Inflammatory macrophage (primary cell): ENCODE measurements at places on chromosomes 4 and X.

GRCh38 chr4:38324861-38325628, 339.0 kb upstream of the KLF3 start:
- no peak for DNase-seq

DNA sequence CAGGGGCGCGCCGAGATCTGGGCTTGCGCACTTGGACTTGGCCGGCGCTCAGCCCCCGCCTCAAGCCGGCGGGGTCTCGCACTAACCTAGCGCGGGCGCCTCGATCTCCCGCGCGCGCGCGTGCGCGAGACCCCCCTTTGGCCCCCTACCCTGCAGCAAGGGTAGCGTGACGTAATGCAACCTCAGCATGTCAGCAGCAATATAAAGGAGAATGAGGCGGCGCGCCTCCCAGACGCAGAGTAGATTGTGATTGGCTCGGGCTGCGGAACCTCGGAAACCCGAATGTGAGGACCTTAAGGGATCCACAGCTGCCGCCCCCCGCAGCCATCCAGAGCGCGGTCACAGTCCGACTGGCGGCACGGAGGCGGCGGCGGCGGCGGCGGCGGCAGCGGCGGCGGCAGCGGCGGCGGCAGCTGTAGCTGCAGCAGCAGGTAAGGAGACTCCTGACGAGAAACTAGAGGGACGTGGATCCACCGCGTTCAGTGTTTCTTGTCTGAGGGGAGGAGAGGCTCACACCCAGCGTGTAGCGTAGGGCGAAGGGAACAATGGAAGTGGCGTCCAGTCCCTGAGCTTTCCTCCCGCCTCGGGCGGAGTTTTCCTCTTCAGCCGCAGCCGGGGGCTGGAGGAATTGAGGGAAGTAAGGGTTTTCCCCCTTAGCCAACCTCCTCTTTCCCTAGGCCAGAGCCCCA, at the start of the genes SATL1 and ZNF711:
Gene SATL1, minus strand, starts transcription at position 19 of the 689 bp plus-strand sequence. CDS start 134,811 bp downstream, outside the sequence.
Gene ZNF711, plus strand, starts transcription at position 231 of the 689 bp plus-strand sequence. CDS start 3,582 bp downstream, outside the sequence.
- DNase-seq: peak; percentile 4

- DNase-seq: peak; percentile 57
Measured at GRCh38 chr4:15654593-15655222, 449 bp downstream of the FBXL5 start.

DNA sequence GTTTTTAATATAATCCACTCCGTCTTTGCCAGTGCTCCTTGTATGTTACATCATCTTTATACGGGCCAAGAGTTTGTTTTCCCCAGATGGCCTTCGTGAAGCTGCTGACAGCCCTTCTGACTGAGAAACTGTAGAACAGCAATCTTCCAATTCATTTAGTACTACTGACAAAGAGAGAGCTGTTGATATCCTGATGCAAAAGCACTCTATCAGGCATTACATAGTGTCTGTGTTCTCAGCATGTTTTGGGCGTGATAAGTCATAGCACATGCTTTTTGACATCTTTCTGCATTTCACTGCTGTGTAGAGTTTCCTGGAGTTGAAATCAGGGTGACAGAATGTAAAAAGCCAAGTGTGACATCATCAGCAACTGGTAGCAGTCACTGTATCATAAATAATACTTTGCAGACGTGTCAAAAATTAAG, 746.3 kb upstream of the FAM241A start:
- no peak for DNase-seq

DNA sequence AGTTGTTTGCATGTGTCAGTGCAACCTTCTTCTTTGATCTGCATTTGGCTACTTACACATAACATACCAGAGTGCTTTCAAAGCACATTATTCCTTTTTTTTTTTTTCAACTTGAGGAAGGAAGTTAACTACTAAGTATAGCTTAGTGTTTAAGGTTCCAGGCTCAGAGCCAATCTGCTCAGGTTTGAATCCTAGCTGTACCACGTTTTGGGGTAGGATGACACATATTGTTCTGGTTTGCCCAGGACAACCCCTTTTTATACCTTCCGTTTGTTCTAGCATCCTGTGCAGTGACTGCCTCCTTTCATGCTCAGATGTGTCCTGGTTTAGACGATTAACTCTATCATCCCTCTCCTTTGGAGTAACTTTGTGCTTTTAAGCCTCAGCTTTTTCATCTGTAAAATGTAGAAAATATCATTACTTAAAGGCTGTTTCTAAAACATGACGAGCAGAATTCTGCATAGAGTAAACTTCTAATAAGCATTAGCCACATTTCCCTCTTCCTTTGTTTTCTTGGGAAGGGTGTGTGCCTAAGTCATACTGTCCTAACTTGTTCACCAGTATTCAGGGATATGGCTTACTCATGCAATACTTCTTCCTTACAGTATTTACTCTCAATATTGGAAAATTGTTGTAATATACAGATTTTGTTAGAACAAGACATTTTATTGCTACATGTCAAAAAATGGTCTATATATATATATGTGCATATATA, 281.3 kb downstream of the C4orf33 start:
- DNase-seq: no peak

DNA sequence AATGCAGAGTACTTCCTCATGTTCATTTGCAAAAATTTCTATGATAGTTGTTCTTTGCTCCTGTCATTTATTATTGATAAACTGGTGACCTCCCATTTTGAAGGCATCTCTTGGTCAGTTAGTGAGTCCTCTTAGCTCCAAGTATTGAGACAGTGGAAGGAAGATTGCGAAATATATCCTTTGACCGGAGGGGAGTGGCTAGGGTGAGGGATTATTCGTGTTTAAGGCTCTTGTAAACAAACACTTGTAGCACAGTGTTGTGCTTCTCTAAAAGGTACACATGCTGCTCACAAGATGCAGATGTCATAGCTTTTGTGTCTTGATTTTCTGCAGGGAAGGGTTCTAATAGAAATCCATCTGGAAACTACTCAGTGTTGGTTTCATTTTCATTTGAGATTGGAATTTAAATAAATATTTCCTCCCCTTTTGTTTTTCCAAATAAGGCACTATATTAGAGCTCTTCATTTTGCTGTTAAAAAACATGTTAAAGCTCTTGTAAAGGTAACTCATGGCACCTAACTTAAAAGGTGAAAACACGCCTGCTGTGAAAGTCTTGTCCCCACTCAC, 21.8 kb downstream of the TXLNG start:
- DNase-seq: peak; percentile 59

DNA sequence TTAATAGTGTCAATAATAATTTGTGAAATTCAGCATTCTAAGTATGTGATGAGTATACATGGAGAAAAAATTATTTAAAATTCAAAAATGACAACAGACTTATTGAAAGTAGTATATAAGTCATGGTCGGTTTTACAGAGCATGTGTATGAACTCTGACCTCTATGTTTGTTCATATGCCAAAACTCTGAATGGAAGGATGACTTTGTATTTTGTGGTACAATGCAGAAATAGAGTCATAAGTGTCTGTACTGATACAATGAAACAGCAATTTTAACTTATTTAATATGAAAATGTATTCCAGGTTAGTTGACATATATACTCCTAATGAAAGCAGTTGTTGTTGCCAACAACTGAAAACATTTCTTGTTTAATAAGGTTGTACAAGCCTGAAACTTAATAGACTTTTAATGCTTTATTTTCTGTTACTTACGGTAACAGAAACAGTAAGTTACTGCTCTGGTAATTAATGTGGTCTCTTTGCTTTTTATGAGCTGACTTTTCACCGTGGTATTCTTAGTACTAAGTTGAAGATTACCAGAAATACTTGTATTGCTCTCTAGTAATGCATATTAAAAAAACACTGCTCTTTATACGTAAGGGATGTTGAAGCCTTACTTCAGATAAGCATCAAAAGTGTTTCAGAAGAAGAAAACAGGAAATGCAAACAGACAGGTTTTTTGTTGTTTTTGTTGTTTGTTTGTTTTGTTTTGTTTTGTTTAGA, 1.9 kb downstream of the UBE2K start:
- DNase-seq: peak; percentile 24

GRCh38 chr4:6539009-6539764, 35.8 kb upstream of the MAN2B2 start:
- no peak for DNase-seq

DNA sequence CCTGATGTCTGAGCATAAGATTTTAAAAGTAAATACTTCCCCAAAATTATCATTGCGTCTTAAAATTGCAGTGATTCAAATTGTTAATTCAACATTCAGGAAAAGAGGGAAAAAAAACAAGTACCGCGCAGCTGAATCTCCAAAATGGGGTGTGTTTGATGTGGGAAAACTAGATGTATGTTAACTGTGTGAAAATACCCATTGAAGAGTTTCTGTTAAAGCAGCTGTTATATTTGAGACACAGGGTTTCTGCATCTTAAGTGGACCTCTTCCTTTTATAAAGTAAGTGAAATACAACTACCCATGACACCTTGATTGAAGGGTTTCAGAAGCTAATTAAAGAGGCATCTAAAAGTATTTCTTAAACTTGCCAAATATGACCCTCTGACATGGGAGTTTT, 1186.1 kb downstream of the NLGN4X start:
- DNase-seq: no peak

- no peak for DNase-seq
Measured at GRCh38 chr4:153507310-153508073, 41.3 kb downstream of the TMEM131L start.

DNA sequence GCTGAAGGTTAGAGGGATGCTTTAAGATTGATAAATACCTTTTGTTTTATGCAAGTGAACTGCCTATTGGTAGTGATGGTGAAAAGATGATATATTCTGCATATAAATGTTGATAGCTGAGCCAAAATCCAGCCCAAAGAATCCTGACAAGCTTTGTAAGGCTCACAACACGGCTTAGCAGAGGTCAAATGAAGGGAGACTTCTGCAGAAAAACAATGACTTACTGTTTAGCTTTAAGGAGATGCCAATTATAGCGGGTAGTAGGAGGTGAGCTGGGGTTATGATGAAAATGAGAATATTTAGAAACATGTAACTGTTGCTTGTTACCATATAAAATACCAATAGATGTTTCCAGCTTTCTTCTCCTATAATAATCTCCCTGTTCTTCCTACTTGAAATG, 97.1 kb downstream of the AFF1 start:
- DNase-seq: no peak

DNA sequence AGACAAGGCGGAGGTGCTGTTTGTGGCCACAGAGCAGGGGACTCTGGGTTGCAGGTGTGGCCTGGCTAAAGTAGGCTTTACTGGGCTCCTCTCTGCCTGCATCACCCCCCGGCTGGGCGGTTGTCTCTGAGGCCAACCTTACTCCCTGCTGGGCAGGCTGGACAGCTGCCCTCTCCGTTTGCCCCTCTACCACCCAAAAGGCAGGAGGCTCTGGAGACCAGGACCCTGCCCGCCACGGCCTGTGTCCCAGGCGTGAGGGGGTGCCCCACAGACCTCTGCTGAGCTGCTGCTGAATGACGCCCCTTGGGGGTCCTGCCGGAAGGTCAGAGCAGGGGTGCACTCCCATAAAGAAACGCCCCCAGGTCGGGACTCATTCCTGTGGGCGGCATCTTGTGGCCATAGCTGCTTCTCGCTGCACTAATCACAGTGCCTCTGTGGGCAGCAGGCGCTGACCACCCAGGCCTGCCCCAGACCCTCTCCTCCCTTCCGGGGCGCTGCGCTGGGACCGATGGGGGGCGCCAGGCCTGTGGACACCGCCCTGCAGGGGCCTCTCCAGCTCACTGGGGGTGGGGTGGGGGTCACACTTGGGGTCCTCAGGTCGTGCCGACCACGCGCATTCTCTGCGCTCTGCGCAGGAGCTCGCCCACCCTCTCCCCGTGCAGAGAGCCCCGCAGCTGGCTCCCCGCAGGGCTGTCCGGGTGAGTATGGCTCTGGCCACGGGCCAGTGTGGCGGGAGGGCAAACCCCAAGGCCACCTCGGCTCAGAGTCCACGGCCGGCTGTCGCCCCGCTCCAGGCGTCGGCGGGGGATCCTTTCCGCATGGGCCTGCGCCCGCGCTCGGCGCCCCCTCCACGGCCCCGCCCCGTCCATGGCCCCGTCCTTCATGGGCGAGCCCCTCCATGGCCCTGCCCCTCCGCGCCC, 920 bp downstream of the HTT-AS start:
- DNase-seq: no peak

DNA sequence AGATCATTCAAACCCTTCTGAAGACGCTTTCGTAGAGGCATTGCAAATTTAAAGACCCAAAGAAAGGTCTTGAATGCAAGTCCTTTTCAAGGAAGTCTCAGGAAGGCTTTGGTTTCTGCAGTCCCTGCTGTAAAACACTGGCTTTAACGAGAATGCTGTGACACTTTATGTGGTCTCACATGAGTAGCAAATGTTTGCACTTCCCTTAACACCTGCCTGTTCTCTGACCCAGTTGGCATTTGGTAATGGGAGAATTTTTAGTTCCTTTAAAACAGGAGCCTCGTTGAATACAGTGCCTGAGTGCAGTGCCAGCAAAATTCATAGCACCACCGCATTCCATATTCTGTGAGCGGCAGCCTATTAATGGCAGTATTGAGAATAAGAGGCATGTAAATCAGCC, 330.5 kb upstream of the PRKX start:
- no peak for DNase-seq
